ENCODE measurements at places on chromosomes 7 and 10. TPM values are rescaled to one million over a fixed set of nuclear protein-coding genes. Genes with fewer than 3 reads are reported as not detected.

GSAP gene
- total RNA-seq, result 8.3 TPM

GHRHR gene
- total RNA-seq, result not detected

SUMF2 gene
- total RNA-seq, result 147 TPM

OLAH gene
- 0.61 TPM for total RNA-seq

FAM25G gene
- total RNA-seq, result not detected

MBL2 gene
- total RNA-seq, result not detected

NKX2-3 gene
- not detected for total RNA-seq

IGFBP1 gene
- total RNA-seq, result not detected

SAP25 gene
- 57.6 TPM for total RNA-seq

LRGUK gene
- total RNA-seq, result 0.39 TPM

PRTFDC1 gene
- 1.5 TPM for total RNA-seq

OR2A2 gene
- total RNA-seq, result not detected

GRCh38 chr10:28628184-28628893 is 49.0 kb upstream of the BAMBI start:
- peaks cover 2% of the 10 kb centered on the region for H3K36me3 ChIP-seq
- H3K4me1 ChIP-seq, result peaks cover 9% of the 10 kb centered on the region
- no peak overlapping the region for H3K4me3 ChIP-seq

- peaks cover 18% of the 10 kb centered on the region for H3K36me3 ChIP-seq
- DNase-seq, result no peak
- peaks cover 15% of the 10 kb centered on the region for H3K4me1 ChIP-seq
- no peak overlapping the region for H3K27ac ChIP-seq
- H3K4me3 ChIP-seq, result no peak overlapping the region
- H3K27me3 ChIP-seq, result no peaks in the 10 kb centered on the region
Measured at GRCh38 chr10:49486009-49486408, 52.9 kb downstream of the ERCC6 start.

DNA sequence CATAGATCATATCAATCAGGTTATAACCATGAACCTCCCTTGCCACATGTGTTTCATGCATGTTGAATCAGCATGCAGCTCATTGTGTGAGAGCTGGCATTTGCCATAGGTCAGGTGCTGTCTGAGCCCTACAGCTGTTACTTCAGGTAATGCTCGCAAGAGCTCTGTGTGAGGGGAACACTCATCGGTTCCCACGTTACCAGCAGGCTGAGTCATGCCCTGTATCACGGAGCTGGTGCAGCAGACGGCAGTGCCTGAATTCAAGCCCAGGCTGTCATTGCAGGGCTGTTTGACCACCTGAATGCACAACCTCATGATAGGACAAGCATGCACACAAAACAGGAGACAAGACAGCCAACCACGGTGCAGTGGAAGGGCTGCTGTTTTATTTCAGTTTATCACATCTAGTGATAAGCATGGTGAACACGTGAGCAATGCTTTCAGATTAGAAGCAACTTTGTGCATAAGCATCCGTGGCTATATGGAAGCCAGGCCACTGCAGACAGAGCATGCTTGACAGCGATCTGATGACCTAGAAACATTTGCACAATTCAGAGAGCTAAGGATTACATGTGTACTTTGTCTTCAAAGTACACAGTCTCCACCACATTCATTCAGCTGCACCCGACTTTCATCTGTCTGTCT is 56.4 kb upstream of the PFKP start:
- H3K4me3 ChIP-seq, result no peak overlapping the region
- DNase-seq, result no peak
- no peaks in the 10 kb centered on the region for H3K4me1 ChIP-seq
- no peak overlapping the region for H3K27ac ChIP-seq
- H3K27me3 ChIP-seq, result peaks cover 25% of the 10 kb centered on the region

GRCh38 chr7:128903621-128904361 is 6.7 kb downstream of the KCP start:
- H3K4me1 ChIP-seq, result peaks cover 3% of the 10 kb centered on the region
- no peak overlapping the region for H3K27ac ChIP-seq
- peaks cover 25% of the 10 kb centered on the region for H3K27me3 ChIP-seq
- H3K4me3 ChIP-seq, result no peak overlapping the region

DNA sequence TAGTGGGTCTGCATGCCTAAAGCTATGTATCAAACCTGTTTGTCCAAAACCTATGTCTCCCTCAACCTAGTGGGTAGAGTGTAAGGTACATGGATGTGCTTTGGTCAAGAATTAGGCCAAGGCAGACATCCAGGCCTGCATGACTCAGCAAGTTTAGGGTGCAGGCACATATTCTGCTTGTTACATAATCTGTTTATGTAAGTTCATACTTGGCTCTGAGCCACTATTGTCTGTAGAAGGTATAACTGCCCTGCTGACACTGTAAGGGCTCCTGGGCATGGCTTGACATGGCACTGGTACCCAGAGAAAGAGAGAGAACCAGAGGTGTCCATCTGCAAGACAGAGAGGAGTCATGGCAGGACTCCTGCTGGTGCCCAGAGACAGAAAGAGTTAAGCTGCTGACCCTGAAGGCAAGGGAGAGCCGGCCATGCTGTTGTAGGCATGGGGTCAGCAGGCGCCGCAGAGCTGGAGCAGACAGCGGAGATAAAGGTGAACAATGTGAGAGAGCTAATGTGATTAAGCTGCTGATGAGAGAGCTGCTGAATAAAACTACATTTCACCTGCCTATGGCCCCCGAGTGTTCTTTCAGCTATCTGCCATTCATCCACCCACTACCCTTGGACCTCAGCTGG is 118.5 kb upstream of the TMEM106B start:
- peaks cover 2% of the 10 kb centered on the region for H3K4me1 ChIP-seq
- no peaks in the 10 kb centered on the region for H3K27me3 ChIP-seq
- H3K36me3 ChIP-seq, result no peaks in the 10 kb centered on the region
- DNase-seq, result no peak

GRCh38 chr7:84200859-84201258 is 6.3 kb upstream of the SEMA3A start:
- peaks cover 2% of the 10 kb centered on the region for H3K27me3 ChIP-seq
- H3K36me3 ChIP-seq, result no peaks in the 10 kb centered on the region
- no peak for DNase-seq
- no peak overlapping the region for H3K4me3 ChIP-seq

DNA sequence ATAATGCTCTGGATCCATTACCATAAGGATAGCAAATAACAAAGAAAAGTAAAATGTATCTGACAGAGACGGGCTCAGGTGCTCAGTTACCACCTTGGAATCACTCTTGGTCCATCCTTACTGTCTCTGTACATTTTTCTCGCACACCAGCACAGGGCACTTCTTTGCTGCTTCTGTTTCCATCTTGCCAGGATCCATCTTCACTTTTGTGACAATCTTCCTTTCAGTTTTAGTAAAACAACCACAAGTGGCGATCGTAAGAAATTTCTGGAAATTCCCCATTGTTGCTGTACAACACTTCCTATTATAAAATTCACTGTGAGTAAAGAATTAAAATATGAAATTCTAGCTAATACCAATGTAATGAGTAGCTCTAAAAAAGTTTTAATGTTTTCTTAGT is 695.5 kb downstream of the GRM8 start:
- no peaks in the 10 kb centered on the region for H3K4me1 ChIP-seq
- no peak for DNase-seq
- H3K4me3 ChIP-seq, result no peak overlapping the region
- H3K36me3 ChIP-seq, result no peaks in the 10 kb centered on the region
- no peak overlapping the region for H3K27ac ChIP-seq

GRCh38 chr7:121123032-121123431 is 134.5 kb downstream of the CPED1 start:
- peaks cover 7% of the 10 kb centered on the region for H3K27me3 ChIP-seq
- H3K4me3 ChIP-seq, result no peak overlapping the region
- no peak overlapping the region for H3K27ac ChIP-seq
- H3K36me3 ChIP-seq, result no peaks in the 10 kb centered on the region
- no peak for DNase-seq
- H3K4me1 ChIP-seq, result no peaks in the 10 kb centered on the region

DNA sequence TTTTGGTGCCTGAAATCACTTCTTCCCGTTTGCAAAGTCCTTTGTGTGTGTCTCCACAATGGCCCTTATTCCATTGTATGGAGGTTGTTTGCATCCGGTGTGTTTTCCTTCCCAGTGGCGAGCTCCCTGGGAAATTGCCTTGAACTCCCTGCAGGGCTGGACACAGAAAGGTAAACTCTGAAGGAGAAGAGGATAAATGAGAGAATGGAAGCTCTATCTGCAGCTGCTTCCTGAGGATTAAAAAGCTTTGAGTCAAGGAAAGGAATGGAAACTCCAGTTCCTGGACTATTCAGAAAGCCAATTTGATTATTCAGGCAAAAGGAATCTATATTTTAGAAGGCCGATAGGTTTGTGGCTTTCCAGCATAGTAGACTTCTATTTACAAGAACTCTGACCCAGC is 4.4 kb upstream of the GRK5 start:
- H3K4me1 ChIP-seq, result peaks cover 18% of the 10 kb centered on the region
- H3K36me3 ChIP-seq, result no peaks in the 10 kb centered on the region
- no peaks in the 10 kb centered on the region for H3K27me3 ChIP-seq
- no peak overlapping the region for H3K4me3 ChIP-seq
- H3K27ac ChIP-seq, result no peak overlapping the region

DNA sequence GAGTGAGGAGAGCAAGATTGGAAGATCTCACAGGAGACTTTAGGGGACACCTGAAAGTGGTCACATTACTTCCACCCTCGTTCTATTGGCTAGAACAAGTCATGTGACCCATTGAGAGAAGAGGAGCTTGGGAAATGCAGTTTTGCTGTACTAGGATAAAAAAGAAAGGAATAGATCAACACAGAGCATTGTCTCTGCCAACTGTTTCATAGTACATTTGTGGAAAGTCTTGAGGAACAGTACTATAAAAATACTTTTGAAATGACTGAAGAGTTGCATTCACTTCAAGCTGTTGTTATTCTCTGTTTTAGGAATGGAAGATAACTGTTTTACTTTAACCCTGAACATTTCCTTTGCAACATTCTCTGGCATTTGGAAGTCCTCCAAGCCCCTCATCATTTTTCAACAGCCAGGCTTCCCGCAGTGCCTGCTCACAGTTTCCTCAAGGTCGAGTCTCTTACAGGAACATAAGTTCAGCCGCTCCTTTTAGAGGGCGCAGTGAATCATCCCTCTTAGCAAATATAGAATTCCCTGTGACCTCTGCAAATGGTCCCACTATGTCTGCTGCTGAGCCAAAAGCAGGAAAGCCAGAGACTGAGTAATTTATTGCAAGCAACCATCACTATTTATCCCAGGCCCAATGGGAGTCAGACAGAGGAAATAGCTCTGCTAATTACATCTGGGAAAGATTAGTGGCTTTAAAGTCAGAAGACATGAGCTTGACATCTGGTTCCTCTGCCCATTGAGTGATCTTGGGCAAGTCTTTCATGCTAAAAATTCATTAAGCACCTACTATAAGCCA is 40.7 kb downstream of the MRPL32 start:
- H3K4me3 ChIP-seq, result no peak overlapping the region
- no peak overlapping the region for H3K27ac ChIP-seq
- no peaks in the 10 kb centered on the region for H3K36me3 ChIP-seq
- DNase-seq, result no peak
- peaks cover 6% of the 10 kb centered on the region for H3K27me3 ChIP-seq

- peaks cover 1% of the 10 kb centered on the region for H3K27me3 ChIP-seq
- no peak overlapping the region for H3K27ac ChIP-seq
- no peak for DNase-seq
- no peaks in the 10 kb centered on the region for H3K36me3 ChIP-seq
Measured at GRCh38 chr7:154503962-154504550, 451.9 kb downstream of the DPP6 start.

- H3K4me1 ChIP-seq, result no peaks in the 10 kb centered on the region
- DNase-seq, result no peak
- no peak overlapping the region for H3K27ac ChIP-seq
- H3K36me3 ChIP-seq, result no peaks in the 10 kb centered on the region
- H3K27me3 ChIP-seq, result no peaks in the 10 kb centered on the region
Measured at GRCh38 chr7:84949501-84949900, 237.4 kb downstream of the SEMA3D start.

- no peak overlapping the region for H3K27ac ChIP-seq
- no peak for DNase-seq
- no peaks in the 10 kb centered on the region for H3K4me1 ChIP-seq
- H3K36me3 ChIP-seq, result no peaks in the 10 kb centered on the region
Measured at GRCh38 chr7:70446448-70447143, 685.3 kb upstream of the GALNT17 start.

GRCh38 chr7:3432911-3433310 is 131.9 kb downstream of the SDK1 start:
- H3K27ac ChIP-seq, result no peak overlapping the region
- no peak for DNase-seq
- H3K27me3 ChIP-seq, result no peaks in the 10 kb centered on the region
- no peaks in the 10 kb centered on the region for H3K36me3 ChIP-seq

GRCh38 chr7:151423936-151424335 is 14.1 kb upstream of the WDR86 start:
- H3K27me3 ChIP-seq, result peaks cover 13% of the 10 kb centered on the region
- peaks cover 10% of the 10 kb centered on the region for H3K4me1 ChIP-seq
- DNase-seq, result no peak
- H3K27ac ChIP-seq, result no peak overlapping the region

DNA sequence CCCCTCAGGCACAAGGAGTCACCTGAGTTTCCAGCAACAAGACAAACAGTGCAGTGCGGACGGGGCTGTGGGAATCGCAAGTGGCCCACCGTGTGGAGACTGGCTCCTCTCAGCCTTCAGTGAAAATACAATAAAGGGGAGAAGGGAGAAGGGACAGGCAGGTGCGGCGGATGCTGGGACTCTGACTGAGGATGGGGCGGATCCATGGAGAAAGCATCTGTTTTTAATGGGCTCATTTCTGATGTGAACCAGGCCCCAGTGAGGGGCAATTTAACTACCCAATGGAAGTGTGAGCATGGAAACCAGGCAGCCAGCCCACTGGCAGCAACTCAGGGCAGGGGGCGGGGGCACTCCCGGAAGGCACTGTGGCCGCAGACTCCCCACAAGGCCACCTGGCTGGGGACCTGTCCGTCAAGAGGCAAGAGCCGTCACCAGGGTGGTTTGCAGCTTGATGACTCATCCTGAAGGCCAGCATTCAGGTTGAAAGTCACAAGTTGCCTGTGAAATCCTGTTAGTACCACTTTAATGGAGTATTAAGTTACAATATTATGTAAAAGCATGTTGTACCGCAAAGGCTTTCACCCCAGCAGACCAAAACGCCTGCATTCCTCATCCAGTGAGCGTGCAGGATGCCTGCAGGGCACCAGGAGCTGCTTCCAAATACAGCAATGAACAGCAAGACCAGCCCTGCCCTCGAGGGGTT is 476.4 kb downstream of the PTPRN2 start:
- no peaks in the 10 kb centered on the region for H3K36me3 ChIP-seq
- H3K4me3 ChIP-seq, result no peak overlapping the region
- no peaks in the 10 kb centered on the region for H3K27me3 ChIP-seq
- H3K4me1 ChIP-seq, result no peaks in the 10 kb centered on the region
- H3K27ac ChIP-seq, result no peak overlapping the region
- DNase-seq, result no peak

GRCh38 chr10:58462863-58463507 is 49.7 kb upstream of the BICC1 start:
- no peak overlapping the region for H3K4me3 ChIP-seq
- no peaks in the 10 kb centered on the region for H3K36me3 ChIP-seq
- no peak for DNase-seq
- no peaks in the 10 kb centered on the region for H3K4me1 ChIP-seq
- no peak overlapping the region for H3K27ac ChIP-seq

DNA sequence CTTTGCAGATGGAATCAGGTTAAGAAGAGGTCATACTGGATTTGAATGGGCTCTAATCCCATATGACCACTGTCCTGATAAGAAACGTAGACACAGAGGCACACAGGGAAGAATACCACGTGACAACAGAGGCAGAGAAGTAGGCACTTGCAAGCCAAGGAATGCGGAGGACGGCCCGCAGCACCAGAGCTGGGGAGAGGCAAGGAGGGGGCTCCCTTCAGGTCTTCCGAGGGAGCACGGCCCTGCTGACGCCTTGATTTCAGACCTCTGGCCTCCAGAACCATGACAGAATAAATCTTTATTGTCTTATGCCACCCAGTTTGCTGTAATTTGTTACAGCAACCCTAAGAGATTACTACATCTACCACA is 44.7 kb upstream of the TMEM213 start:
- DNase-seq, result no peak
- H3K4me3 ChIP-seq, result peak overlapping the region; percentile 65
- H3K27me3 ChIP-seq, result peaks cover 10% of the 10 kb centered on the region
- peaks cover 36% of the 10 kb centered on the region for H3K4me1 ChIP-seq
- peak overlapping the region; percentile 83 for H3K27ac ChIP-seq
